ENCODE measurements at places on chromosomes 12 and 14. TPM values are rescaled to one million over a fixed set of nuclear protein-coding genes. Genes with fewer than 3 reads are reported as not detected.

GRCh38 chr12:77560714-77561113, 270.0 kb upstream of the NAV3 start:
- no peak for DNase-seq

GRCh38 chr14:65704437-65704836, 291.9 kb downstream of the FUT8 start:
- DNase-seq: no peak

GRCh38 chr12:26878661-26879119, 45.7 kb upstream of the ITPR2 start:
- peak; percentile 72 for DNase-seq

DNA sequence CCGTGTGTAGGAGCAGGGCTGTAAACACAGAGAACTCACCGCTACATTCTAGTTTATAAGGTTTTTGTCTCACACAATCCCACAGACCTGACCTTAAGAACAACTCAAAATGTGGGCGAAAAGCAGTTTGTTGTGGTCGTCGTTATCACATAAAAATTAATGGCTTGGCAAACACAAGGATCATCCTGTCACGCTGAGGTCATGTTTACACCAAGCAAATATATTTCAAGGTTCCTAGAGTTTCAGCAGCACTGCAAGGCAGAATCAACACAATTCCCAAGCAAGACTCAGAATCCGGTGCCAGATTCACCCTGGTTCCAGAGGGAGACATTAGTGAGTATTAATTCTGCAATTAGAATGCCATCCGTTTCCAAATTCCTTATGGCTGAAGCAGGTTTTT, 30.1 kb upstream of the MAP1LC3B2 start:
- peak; percentile 84 for DNase-seq

GRCh38 chr14:32217301-32217700, 14.2 kb upstream of the RNU6-8 start:
- DNase-seq: no peak

DNA sequence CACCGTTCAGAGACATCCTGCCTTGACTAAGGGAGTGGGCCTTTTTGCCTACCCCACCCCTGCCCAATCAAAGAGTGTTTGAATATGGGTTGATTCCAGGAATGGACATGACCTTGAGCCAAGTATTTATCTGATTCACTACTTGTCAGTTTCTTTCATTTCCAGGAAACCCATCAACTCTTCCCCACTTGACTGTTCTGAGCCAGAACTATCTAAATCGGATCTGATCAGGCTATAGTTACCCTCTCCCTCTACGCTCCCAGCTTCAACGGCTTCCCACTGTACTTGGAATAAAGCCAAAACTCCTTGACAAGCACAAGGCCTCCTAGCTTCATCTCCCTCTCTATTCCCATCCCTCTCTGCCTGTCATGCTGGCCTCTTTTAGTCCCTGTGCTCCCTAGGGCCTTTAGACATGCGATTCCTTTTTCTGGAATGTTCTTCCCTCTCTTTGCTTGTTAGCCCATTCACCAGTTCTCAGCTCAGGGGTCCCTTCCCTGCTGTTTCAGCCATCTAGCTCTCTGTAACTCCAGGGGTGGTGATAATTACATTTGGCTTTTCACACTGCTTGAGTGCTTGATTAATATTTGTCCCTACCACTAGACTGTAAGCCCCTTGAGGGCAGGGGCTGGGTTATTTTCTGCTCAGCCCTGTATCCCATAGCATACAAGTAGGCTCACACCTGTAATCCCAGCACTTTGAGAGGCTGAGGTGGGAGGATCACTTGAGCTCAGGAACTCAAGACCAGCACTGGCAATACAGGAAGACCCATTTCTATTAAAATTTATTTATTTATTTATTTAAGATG, 5.5 kb upstream of the ITPK1 start:
- no peak for DNase-seq

DNA sequence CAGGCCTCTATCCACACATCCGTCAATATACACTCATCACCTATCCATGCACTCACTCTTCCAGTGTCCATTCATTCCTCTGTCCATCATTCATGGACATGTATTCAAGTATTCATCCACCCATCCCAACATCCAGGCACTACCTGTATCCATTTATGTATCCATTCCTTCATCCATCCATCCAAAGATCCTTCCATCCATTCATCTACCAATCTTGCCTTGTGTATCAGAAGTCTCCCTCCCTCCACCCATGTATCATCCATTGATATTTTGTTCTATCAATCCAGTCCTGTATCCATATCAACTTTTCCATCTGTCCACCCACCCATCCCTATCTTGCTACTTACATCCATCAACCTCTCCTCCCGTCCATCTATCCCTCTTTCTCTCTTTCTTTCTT, 4.0 kb downstream of the BEGAIN start:
- DNase-seq: no peak

DNA sequence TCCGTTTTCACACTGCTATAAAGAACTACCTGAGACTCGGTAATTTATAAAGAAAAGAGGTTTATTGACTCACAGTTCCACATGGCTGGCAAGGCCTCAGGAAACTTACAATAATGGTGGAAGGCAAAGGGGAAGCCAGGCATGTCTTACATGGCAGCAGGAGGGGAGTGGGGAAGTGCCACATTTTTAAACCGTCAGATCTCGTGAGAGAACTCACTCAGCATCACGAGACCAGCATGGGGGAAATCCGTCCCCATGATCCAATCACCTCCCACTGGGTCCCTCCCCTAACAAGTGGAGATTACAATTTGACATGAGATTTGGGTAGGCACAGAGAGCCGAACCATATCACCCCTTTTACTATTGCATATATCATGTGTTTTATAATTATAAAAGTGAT, 2.0 kb upstream of the PIGH start:
- DNase-seq: no peak

DNA sequence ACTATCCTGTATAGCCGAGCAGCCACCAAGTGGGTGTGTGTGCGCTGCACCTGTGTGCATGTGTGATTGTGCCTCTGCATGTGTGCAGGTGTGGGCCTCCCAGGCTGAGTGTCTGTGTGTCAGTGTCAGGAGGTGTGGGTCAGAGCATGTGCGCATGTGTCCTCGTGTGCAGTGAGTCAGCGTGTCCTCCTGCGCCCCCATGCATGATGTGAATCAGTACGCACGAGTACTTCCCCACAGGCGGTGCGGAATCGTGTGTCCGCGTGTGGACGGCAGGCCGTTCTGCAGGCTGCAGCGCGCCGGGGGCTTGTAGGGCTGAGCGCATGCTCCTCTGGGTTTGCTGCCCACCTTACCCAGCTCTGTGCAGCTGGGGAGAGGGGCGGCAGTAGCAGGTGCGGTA, 34.2 kb downstream of the DTX1 start:
- no peak for DNase-seq

DNA sequence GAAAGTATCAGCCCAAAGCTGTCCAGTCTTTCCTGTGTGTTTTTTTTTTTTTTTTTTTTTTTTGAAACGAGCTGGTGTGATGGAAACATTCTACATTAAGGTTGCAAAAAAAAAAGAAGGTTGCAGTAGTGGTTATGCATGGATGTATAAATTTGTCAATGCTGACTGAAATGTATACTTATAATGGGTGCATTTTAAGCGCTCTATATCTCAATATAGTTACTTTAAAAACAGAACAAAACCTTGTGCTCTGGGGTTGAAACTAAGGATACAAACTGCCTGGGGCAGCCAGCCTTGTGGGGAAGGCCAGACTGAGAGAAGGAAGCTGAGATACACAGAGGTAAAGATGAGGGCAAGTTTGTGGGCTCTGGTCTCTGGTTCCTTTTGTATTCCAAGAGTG, 87.3 kb upstream of the RMST start:
- no peak for DNase-seq

GRCh38 chr14:97978341-97978740, 1181.2 kb downstream of the VRK1 start:
- DNase-seq: peak; percentile 74

The RAD52 gene
- 12.0 TPM for total RNA-seq

- DNase-seq: no peak
Measured at GRCh38 chr12:86057092-86057845, 183.2 kb downstream of the NTS start.

DNA sequence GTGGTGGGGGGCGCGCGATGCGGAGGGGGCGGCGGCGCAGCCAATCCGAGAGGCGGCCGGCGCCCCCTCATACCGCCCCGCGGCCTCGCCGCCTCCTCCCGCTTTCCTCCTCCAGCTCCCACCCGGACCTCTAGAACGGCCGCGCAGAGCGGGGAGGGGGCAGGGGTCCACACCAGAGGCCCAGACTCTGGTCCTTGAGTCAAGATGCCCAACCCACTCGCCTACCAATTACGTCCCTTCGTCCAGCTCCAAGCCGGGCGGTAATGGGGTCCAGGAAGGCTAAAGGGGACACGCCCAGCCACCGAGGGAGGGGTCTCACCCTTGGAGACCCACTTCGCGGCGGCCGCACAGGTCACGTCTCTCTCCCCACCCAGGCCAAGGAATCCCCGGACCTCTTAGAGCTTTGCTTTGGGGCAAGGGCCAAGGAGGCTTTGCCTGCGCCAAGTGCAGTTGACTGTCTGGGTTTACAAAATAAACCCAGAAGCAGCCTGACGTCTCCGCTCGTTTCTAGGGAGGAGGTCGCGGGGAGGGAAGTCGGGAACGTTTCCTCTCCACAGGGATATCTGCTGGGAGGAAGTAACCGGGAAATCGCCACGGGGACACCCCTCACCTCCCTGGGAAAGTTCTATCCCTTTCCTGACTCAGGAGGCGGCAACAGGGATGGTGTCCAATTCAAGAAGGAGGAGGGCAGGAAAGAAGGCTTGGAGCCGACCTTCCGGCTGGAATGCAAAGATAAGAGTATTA, 394 bp upstream of the AMIGO2 start:
- DNase-seq: no peak

DNA sequence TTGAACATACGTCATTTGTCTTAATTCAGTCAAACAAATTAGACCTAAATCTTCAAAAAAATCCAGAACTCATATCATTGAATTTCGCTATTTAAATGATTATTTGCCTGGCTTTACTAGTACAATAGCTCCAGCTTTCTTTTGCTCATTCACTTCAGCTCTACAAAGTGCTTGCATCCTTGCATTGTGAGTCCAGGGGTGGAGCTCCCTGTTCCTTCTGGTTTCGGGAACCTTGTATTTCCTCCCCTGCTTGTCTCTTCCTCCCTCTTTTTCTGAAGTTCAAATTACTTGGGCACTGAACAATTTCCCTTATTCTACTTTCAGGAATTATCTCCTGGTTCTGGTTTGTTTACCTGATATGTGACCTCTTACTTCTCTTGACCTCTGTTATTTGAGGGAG, 58.1 kb upstream of the KITLG start:
- no peak for DNase-seq

DNA sequence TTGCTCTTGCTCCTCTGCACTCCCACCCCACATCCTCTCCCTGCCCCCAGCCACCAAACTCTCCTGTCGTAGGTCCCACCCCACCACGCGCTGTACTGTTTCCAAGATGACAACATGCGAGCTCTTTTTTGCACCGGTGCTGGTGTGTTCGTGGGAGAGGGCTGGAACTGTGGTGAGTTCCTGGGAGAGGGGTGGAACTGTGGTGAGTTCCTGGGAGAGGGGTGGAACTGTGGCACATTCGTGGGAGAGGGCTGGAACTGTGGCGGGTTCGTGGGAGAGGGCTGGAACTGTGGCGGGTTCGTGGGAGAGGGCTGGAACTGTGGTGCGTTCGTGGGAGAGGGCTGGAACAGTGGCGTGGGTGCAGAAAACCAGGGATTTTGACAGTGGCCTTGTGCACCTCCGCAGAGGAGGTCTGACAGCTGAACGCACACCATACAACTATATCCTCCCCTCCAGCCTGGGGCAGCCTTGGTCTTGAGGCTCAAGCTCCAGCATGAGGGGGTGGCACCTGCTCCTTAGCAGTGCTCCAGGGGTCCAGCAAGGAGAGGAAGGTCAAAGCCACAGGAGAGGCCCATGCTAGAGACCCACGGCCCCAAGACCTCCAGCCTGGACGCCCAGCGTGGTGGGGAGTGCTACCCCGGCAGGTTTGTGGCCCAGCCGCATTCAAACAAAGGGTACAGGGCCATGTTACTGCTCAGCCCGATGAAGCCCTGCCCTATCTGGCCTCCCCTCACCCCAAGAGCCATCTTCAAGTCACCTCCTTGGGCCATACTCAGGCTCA, 50.1 kb downstream of the ACTN1 start:
- no peak for DNase-seq

GRCh38 chr14:24664366-24664765, 30.4 kb upstream of the GZMB start:
- DNase-seq: no peak

- DNase-seq: no peak
Measured at GRCh38 chr14:66652525-66653106, 144.7 kb downstream of the GPHN start.

- DNase-seq: no peak
Measured at GRCh38 chr14:76585616-76586015, 175.7 kb upstream of the VASH1 start.

DNA sequence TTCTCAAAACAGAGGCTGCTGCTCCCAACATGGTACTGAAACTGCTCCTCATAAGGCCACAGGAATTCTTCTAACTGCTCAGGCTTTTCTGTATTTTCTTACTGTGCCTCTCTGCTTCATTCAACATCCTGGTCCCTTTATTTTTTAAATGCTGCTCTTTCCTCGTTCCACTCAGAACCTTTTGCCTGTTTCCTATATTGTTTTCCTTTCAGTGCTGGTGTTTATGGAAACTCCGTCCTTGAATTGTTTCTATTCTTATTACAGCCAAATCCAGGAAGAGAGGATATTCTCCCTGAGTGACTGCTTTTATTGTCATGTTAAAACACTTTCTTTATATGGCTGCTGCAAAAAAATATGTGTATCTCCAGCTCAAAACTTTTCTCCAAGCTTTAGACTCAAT, 173.0 kb upstream of the E2F7 start:
- DNase-seq: no peak

- peak; percentile 87 for DNase-seq
Measured at GRCh38 chr14:68788996-68789820, 3.7 kb downstream of the ZFP36L1 start.

DNA sequence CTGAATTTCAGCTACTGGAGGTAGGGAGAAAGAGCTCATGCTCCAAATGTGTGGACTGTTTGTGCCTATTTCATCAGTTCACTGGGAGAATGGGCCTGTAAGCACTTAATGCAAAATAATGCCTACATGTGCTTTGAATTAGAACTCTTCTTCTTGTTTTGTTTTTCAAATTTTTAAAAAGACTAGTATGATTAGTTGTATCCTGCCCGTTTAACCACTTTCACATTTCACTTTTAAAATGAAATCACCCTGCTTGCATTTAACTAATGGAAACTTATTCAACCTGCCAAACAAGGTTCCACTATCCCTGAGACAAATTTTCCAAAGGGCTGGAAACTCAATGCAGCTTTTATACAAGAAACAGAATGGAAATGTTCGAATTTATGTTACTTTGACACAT, 79.7 kb downstream of the SAMD4A start:
- no peak for DNase-seq

GRCh38 chr12:67354966-67355365, 85.8 kb downstream of the CAND1 start:
- no peak for DNase-seq

- DNase-seq: no peak
Measured at GRCh38 chr14:43525658-43526057, 981.4 kb downstream of the FSCB start.

The SOX5 gene
- 36.0 TPM for total RNA-seq

All from lower leg skin (tissue), 4 donors.